ENCODE measurements at places on chromosomes 7 and 10. TPM values are rescaled to one million over a fixed set of nuclear protein-coding genes. Genes with fewer than 3 reads are reported as not detected.

Gene CNTNAP2
- 0.15 TPM for total RNA-seq

Gene LRIT1
- not detected for total RNA-seq

Gene RAB19
- 8.9 TPM for total RNA-seq

Gene MAT1A
- total RNA-seq = not detected

Gene METTL27
- 0.45 TPM for total RNA-seq

Gene SEMA4G
- total RNA-seq = 1.4 TPM

DNA sequence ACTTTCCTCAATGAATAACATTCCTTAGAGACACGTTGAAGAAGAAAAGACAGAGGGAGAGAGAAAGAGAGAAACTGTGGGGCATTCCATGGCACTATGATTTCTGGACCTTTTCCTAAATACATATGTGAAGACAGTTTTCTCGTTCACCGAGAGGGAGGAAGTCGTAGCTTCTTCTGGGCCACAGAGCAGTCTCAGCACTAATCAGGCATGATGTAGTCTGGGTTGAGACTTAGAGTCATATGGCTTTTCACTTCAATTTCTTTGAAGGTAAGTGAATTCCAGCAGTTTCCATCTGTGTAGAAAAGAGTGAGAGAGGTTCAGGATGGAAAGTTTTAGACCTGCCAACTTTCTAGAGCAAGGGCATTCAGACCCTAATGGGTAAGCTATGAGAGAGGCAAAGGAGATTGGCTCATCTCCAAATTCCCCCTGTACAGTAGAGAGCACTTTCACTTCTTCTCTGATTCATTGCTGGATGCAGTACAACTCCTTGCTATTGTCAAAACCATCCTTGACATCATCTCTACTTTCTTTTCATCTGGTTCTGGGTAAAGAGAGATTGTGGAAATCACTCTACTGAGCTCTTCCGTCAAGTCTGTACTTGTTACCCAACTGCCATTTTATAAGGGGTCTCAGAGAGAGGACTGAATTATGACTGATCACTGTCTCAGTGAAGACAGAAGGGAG lies 31.5 kb upstream of the OR9A4 start:
- H3K27me3 ChIP-seq = peaks cover 3% of the 10 kb centered on the region
- DNase-seq = no peak
- no peak overlapping the region for H3K27ac ChIP-seq
- H3K4me1 ChIP-seq = no peaks in the 10 kb centered on the region
- H3K4me3 ChIP-seq = no peak overlapping the region

DNA sequence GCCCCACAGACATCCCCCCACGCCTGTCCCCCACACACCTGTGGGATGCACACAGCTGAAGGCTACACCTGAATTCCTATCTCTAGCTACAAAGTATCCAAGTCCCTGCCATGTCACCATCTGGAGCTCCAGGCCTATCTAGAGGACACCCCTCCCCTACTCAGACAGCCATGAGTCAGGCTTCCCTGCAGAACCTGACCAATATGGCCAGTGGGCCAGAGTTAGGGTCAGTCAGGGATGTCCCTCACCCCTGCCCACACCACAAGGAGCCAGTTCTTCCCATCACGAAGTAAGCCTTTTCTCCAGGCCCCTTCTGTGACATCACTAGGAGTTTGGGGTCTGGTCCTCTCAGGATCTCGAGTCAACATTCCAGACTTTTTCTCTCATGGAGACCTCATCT lies 10.6 kb upstream of the SLC18A3 start:
- H3K27ac ChIP-seq = no peak overlapping the region
- no peaks in the 10 kb centered on the region for H3K4me1 ChIP-seq
- DNase-seq = no peak
- peaks cover 18% of the 10 kb centered on the region for H3K27me3 ChIP-seq

- no peaks in the 10 kb centered on the region for H3K36me3 ChIP-seq
- peaks cover 35% of the 10 kb centered on the region for H3K4me1 ChIP-seq
- H3K27me3 ChIP-seq = no peaks in the 10 kb centered on the region
Measured at GRCh38 chr7:127589896-127590295, 1.7 kb downstream of the ARF5 start.

DNA sequence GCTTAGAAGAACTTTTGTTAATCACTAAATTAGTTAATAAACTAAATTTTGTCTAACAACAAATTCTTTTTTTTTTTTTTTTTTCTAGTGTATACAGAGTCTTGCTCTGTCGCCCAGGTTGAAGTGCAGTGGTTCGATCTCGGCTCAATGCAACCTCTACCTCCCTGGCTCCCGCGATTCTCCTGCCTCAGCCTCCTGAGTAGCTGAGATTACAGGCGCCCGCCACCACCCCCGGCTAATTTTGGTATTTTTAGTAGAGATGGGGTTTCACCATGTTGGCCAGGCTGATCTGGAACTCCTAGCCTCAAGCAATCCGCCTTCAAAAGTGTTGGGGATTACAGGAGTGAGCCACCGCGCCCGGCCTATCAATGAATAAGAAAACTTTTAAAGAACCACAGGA lies 1.1 kb upstream of the IQUB start:
- no peak overlapping the region for H3K27ac ChIP-seq
- H3K4me1 ChIP-seq = peaks cover 3% of the 10 kb centered on the region
- no peaks in the 10 kb centered on the region for H3K36me3 ChIP-seq
- peak overlapping the region; percentile 80 for H3K4me3 ChIP-seq
- DNase-seq = no peak
- H3K27me3 ChIP-seq = peaks cover 8% of the 10 kb centered on the region

DNA sequence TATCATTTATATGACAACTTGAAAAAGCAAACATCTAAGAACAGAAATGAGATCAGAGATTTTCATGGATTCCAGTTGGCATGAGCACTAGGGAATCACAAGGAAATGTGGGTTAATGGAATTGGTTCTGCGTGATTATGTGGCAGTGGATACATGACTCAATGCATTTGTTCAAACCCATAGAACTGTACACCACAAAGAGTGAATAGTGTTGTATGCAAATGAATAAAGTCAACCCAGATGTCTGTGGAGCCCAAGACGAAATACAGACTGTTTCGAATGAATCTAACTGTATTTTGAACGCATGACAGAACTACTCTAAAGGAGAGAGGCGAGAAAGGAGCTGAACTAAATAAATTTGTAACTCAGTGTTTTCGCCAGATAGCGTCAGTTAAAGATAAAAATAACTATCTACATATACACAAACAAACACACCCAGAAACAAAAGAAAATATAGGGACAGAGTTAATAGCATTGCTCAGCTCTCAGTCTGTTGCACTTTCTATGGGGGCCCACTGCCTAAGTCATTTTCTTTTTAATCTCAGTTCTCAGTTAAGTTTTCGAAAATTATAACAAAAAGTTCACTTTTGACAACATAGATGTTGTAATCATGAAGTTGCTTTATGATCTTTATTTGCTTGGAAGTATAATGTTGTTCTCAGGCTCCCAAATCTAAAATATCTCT lies 636.7 kb upstream of the SEMA3D start:
- DNase-seq = no peak
- no peak overlapping the region for H3K4me3 ChIP-seq
- no peak overlapping the region for H3K27ac ChIP-seq
- H3K36me3 ChIP-seq = no peaks in the 10 kb centered on the region
- no peaks in the 10 kb centered on the region for H3K27me3 ChIP-seq

DNA sequence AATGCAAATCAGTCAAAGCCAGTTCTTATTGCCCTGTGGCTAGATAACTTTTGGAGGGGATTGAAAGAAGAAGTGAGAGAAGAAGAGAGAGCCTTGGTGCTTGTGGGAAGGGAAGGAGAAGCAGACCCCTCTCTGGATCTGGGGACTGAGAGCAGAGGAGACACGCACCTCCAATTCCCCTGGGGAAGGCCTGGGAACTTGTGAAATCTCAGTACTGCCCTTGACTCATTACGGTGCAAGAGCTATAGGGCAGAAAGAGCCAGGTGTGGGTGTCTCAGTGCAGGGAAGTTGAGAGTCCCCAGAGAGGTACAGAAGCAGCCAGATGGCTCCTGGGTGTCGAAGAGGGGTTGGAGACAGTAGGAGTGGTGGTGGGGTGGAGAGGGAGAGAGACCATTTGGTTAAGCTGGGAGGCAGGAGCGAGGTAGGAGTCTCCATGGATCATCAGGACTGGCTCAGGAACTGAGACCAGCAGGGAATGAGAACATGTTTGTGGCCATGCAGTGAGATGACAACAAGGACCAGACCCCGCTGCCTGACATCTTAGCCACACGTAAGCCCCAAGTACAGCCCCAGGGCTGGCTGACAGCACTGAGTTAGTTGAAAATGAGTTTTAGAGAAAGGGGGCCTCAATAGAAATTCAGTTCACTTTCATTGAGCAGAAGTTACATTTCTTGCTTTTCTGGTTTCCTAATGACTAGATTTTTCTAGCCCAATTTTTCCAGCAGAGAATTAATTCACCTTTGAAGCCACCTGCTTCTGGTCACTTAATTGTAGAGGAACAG lies 238.2 kb downstream of the BUB3 start:
- no peaks in the 10 kb centered on the region for H3K4me1 ChIP-seq
- no peak for DNase-seq

DNA sequence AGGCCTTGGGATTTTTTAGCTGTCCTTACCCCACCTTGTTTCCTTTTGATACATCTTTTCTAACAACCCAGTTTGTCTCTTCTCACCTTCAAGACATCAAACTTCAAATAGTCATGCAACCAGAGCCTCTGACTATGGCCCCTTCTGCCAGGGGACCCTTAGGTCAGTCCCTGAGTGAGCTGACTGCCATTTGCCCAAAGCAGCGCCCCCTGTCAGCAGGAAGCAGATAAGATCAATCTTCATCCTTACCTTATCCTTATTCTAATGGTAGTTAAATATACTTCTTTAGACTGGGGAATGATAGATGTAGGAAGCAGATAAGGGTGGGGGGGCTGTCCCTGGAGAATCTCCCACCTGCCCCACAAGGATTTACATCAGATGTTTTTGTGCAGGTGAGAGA lies 29.8 kb upstream of the CDC14C start:
- DNase-seq = no peak
- H3K4me1 ChIP-seq = no peaks in the 10 kb centered on the region
- H3K36me3 ChIP-seq = no peaks in the 10 kb centered on the region
- H3K27ac ChIP-seq = no peak overlapping the region
- no peaks in the 10 kb centered on the region for H3K27me3 ChIP-seq

GRCh38 chr10:15315286-15315685 lies 55.8 kb downstream of the FAM171A1 start:
- H3K27ac ChIP-seq = no peak overlapping the region
- peaks cover 6% of the 10 kb centered on the region for H3K27me3 ChIP-seq
- no peaks in the 10 kb centered on the region for H3K4me1 ChIP-seq
- no peaks in the 10 kb centered on the region for H3K36me3 ChIP-seq
- no peak for DNase-seq

DNA sequence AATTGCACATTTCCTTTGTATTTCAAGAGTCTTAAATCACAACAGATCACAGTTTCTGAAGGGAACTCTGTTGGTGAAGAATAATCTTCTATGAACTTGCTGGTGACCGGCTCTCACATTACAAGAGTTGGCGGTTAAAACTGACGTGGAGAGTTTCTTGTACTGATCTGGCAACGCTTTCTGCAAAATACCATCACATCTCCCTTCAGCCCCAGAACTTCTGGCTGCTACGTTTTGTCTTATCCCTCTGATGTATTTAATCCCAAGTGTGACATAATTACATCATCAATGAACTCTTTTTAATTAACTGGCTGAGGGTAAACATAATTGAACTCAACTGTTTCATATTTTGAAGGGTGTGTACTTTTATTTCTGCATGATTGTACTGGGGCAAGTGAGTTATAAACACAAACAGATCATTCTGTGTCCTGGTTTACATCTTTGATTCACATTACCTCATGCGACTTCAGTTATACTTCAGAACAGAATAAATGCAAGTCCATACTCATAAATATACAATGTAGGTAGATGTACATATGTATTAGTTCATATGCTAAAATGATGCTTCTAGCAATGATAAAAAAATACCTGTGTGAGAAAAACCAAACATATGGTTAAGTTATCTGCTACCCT lies 105.1 kb upstream of the NPVF start:
- no peak overlapping the region for H3K4me3 ChIP-seq
- no peaks in the 10 kb centered on the region for H3K27me3 ChIP-seq
- DNase-seq = no peak
- H3K4me1 ChIP-seq = no peaks in the 10 kb centered on the region
- H3K36me3 ChIP-seq = no peaks in the 10 kb centered on the region
- no peak overlapping the region for H3K27ac ChIP-seq

DNA sequence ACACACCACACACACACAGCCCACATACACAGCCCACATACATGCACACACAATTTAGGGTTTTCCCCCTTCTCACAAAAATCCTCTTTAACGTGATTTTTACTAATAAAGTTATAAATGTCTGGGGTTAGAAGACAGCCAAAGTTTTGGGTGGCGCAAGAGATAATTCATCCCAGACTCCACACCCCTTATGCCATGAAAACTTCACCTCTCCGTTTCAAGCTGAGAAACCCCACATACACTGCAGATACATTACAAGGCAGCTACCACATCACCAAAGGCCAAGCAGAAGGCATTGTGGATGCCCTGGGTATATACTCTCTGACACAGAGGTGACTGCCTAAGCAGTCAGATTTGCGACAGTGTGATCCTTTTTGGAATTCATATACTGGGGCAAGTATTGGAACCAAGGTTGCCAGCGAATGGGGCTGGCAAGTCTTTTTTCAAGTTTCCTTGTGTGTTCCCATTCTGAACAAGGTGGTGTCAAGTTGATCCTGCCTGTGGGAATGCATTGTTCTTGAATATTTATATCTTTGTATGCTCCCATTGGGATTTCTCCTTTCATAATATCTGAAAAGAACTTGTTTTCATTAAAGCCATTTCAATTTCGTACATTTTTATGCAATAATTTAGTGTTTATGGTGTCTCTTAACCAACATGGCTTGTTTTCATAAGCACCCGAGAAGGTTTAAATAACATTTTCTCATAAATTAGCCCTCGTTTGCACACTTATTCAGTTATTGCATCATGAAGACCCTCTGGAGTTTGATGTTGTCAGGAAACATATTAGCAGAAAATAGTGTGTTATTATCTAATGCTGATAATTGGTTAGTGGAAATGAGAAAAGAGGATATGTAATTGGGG lies 130.2 kb downstream of the TCF7L2 start:
- no peak overlapping the region for H3K27ac ChIP-seq
- no peaks in the 10 kb centered on the region for H3K36me3 ChIP-seq
- H3K4me3 ChIP-seq = no peak overlapping the region

- no peak overlapping the region for H3K27ac ChIP-seq
- H3K36me3 ChIP-seq = no peaks in the 10 kb centered on the region
- H3K27me3 ChIP-seq = no peaks in the 10 kb centered on the region
- H3K4me1 ChIP-seq = peaks cover 18% of the 10 kb centered on the region
- DNase-seq = no peak
Measured at GRCh38 chr7:16944936-16945335, 63.2 kb upstream of the AGR3 start.

GRCh38 chr7:66164356-66164755 lies 40.8 kb upstream of the TPST1 start:
- no peaks in the 10 kb centered on the region for H3K4me1 ChIP-seq
- no peak for DNase-seq
- H3K4me3 ChIP-seq = no peak overlapping the region
- H3K36me3 ChIP-seq = peaks cover 5% of the 10 kb centered on the region
- no peak overlapping the region for H3K27ac ChIP-seq

GRCh38 chr7:157589680-157590079 lies 252.9 kb downstream of the DNAJB6 start:
- no peak for DNase-seq
- no peak overlapping the region for H3K4me3 ChIP-seq
- peaks cover 9% of the 10 kb centered on the region for H3K4me1 ChIP-seq

Measured in T-cell (primary cell).